ENCODE measurements at places on chromosomes 5 and 9.
A peak's percentile ranks its signal among the peaks of the same experiment; 100 is the strongest.

- DNase-seq: peak; percentile 36
These were observed 106.3 kb upstream of the SSBP2 start for GRCh38 chr5:81856948-81857928.

DNA sequence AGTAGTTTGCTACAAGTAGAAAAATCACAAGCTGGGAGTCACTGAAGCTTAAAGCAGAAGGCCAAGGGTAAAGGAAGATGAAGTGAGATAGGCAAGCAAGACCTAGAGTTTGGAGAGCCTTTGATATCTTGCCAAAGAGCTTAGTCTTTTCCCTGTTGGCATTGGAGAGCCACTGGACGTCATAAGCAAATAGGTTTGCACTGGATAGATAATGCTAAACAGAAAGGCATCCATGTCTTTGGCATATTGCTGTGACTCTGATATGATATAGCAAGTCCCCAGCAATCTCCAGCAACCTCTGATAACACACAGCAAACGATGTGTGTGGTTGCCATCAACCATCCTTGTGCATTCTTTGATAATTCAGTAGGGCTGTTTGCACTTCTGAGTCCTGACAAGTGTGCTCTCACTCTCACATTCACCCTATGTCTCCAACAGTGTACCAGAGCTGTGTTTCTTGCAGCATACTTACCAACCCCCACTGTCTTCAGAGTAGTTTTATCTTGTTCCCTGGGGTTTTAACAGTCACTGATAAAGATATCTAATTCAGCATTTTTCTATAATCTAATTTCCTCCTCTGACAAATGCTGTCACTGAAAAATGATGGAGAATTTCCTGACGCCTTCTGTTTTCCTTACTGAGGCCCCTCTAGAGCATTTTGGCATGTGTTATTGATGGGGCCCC is 16.9 kb upstream of the FREM1 start:
- DNase-seq: no peak

DNA sequence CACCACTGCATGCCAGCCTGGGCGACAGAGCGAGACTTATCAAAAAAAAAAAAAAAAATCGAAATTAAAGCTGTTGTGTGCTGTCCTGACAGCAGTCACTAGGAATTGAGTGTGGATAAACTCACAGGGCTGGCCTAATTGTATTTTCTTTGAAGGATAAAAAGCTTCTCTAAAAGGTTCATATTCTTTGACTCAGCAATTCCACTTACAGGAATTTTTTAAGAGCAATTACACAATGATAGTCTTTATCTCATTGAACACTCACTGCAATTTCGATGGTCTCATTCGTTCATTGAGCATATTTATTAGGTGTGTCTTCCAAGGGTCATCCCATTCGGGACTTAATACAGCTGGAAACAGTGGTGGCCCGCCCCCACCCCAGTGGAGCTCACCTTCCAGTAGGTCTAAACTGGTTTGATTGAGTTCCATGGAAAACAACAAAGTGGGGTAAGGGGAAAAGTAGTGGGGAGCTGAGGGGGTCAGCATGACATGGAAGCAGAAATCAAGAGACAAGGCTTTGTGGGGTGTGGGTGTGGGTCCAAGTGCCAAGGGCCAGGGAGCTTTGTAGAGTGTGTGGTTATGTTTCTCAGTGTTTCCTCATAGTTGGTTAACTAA is 6.7 kb downstream of the CDK9 start:
- no peak for DNase-seq

GRCh38 chr5:148903587-148903986 is 77.2 kb downstream of the ADRB2 start:
- DNase-seq: no peak

DNA sequence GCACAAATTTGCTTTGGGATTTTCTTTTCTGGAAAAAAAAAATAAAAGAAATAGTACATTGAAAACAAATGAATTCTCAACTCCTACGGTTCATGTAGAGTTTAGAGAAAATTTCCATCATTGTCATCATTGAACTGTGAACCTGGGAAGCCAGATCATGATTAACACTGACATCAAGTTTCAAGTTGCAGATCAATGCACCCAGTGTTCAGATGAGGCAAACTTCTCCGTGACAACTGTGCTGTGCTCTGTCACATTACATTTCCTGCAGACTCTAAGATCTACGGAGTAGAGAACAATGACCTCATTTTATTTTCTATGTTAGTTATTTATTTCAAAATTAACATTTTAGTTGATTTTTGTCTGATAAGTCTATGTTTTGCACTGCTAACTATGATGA is 99.7 kb downstream of the MAP1B start:
- no peak for DNase-seq

DNA sequence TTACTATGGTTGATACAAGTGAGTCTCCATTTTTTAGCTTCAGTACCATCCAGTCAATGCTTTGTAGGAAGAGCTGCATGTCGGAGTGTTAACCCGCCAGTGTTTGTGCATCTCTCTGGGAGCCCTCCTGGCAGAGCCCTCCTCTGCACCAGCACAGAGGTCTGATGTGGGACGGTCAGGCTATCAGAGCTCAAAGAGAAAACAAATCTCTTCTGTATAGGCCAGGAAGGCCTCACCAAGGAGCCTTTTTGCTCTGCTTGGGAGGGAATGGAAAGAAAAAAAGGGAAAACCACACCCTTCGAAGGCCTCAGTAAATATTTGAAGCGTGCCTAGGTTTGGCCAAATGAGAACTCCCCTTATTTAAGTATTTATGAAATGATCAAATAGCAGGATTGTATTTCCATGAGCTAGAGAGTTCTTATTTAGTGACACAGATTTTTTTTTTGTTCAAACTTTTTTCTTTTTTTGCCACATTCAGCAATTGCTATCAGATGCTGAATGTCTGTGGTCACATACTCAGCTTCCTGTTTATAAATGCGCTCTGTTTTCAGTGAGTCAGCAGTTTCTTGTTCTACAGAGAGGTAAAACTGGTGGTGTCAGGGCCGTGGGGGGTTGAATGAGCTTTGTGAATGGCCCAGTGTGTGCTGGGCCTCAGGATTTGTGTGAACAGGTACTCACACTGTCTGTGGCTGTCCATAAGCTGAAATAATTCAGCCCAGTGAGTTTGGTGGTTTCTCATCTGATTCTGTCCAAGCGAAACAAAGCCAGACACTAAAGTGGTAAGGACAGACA is 226.6 kb downstream of the SNX18 start:
- no peak for DNase-seq

DNA sequence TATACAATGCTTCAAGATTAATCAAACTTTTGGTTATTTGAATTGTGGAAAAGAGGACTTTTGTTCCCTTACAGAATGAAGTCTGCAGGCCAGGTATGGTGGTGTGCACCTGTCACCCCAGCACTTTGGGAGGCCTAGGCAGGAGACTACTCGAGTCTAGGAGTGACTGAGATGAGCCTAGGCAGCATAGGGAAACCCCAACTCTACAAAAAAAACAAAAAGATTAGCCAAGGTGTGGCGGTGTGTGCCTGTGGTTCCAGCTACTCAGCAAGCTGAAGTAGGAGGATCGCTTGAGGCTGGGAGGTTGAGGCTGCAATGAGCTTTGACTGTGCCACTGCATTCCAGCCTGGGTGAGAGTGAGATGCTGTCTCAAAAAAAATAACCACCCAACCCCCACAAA is 9.3 kb downstream of the CCNH start:
- no peak for DNase-seq

GRCh38 chr5:144812763-144813162 is 642.1 kb downstream of the KCTD16 start:
- no peak for DNase-seq

DNA sequence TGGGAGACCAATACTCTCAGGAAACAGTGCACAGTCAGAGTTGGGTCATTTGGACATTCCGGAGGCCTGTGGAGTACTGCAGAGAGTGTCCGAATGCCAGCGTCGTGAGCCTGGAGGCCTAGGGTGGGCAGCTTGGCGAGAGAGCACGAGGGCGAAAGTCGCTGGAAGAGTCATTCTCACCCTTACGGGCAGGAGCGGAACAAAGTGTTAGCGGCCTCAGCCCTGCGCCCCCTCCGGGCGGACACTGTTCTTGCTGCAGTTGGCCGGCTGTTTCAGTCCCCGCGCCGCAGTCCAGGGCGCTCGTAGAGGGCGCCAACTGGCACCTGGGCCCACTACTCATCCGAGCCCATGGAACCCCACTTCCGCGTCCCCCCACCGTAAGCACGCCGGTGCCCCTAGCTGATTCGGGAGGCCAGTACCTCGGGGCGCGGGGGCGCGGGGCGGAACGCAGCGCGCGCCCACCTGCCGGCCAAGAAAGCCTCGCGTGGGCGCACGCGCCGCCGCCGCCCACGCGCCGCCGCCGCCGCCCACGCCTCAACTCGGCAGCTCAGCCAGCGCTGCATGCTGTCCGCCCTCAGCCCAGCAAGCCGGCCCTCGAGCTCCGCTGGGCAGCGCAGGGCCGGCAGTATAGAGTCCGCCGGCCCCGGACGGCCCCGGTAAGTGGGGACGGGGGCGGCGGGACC is 99.7 kb upstream of the CCL21 start:
- no peak for DNase-seq

- DNase-seq: no peak
These were observed 249.0 kb upstream of the ADRA1B start for GRCh38 chr5:159667286-159667685.

GRCh38 chr9:137247135-137247915 is 3.8 kb upstream of the STPG3 start:
- no peak for DNase-seq

- DNase-seq: no peak
These were observed 7.4 kb upstream of the RNF183 start for GRCh38 chr9:113310538-113310937.

GRCh38 chr5:36614657-36615308 is 8.4 kb downstream of the SLC1A3 start:
- DNase-seq: no peak

- no peak for DNase-seq
These were observed 4.5 kb downstream of the CAMK2A start for GRCh38 chr5:150285114-150285513.

DNA sequence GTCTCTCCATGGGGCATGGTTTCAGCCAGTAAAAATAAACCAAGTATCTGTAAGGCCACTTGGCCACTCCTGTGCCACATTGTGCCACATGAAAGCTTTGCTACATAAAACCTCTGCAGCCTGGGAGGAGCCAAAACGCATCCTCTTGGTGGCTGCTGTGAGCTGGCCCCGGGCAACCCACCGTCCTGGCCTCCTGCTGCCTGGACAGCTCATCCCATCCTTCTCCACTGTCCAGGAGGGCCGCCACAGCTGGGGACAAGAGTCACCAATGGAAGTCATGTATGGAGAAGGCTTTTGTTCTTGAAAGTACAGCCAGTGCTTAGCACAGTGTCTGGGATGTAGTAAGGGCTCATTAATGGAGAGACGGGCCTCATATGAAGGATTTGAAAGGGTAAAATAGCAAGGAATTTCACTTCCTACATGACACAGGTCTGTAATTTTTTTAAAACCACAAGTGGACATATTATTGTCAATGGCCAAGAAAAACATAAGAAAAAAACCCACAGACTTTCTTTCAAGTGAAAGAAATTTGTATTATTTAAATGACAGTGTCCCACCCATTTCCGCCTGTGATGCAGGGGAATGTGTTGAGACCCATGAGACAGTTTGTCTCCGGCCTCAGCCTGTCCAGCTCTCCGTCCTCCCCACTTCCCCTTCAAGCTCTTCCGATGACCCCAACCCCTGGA is 6.6 kb downstream of the PTGES start:
- no peak for DNase-seq

DNA sequence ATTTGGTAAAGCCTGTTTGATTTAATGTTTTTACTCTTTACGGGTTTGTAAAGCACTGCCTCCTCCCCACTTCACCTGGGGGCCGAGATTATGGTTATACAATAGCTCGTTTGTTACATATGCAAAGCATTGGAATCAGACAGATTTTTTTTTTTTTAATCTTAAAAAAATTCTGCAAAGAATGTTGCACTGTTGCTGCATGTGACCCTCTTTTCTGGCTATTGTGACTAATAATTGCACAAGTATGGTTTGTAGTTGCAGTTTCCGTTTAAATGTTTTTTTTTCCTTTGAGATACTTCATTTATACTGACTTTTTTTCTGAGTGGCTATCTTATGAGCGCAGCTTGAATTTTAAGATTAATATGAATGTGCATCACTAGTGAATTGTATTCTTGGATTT is 165.3 kb downstream of the KDM4C start:
- no peak for DNase-seq

DNA sequence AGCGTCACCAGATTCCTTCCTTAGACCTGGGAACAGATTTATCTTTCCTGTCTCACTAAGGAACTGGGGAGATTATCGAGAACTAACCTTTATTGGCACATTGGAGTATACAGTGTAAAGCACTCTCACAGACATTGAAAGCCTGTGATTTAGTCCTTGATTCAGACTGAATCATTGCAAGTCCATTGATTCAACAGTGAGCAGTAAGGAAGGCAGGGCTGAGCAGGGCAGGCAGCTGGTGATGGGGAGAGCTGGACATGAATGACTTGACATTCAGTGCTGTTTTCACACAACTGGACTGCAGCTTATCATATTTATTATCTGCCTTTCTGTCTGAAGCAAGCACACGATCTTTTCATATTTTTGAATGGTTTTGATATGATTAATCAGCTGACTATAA is 16.2 kb downstream of the ISOC1 start:
- no peak for DNase-seq

DNA sequence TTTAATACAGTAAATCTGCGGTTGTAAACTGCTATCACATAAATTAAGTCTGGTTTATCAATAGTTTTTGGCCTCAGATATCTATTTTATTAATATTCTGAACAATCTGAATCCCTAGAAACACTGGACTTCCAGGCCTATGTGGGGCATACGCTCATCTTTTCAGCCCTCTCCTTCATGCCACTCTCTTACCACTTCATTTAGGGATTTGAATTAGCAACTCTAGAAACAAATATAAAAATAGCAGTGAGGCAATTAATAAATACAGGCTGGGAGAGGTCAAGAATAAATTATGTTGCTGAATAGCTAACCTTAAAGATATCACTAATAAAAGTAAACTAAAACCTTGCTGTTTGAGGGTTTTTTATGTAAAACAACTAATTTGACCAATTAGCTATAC is 480.3 kb upstream of the CD180 start:
- DNase-seq: no peak

- no peak for DNase-seq
These were observed 270.3 kb upstream of the MAP3K1 start for GRCh38 chr5:56545016-56545415.

GRCh38 chr9:23447166-23447565 is 378.9 kb downstream of the ELAVL2 start:
- no peak for DNase-seq

GRCh38 chr5:142910128-142910527 is 140.0 kb downstream of the ARHGAP26 start:
- DNase-seq: no peak

DNA sequence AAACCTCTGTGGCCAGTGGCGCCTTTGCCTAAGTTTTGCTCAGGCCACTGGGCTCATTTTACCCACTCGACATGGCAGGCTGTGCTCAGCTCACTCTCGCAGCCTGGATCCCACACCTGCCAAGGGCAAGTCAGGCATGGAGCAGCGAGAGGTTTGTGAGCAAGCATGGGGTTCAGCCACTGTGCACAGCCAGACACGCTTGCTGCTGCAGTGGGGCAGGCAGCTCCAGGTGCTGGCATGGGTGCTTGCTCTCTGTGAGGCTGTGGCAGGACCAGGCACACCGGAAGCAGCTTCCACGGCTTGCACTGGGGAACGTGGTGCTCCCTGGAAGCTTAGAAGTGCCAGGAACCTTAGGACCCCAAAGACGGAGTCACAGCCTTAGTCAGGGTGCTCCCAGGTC is 470.1 kb downstream of the CDH9 start:
- no peak for DNase-seq

Data from HEK293T (cell line).